Stomach (tissue), 19 donors: ENCODE measurements at places on chromosomes 5 and 9. TPM values are rescaled to one million over a fixed set of nuclear protein-coding genes. Genes with fewer than 3 reads are reported as not detected.

PCDHGA4 gene
- total RNA-seq, result 7.6 TPM

C1QTNF2 gene
- total RNA-seq, result 0.45 TPM

ADAMTS2 gene
- 4.1 TPM for total RNA-seq

LCN9 gene
- total RNA-seq, result not detected

SLC25A2 gene
- not detected for total RNA-seq

LYSMD3 gene
- 23.5 TPM for total RNA-seq

GALNT10 gene
- total RNA-seq, result 76.4 TPM

OR1Q1 gene
- total RNA-seq, result not detected

ARHGEF39 gene
- total RNA-seq, result 2.5 TPM

SLC36A1 gene
- total RNA-seq, result 11.9 TPM

FOXD4 gene
- not detected for total RNA-seq

C5 gene
- total RNA-seq, result 5.8 TPM

CXXC5 gene
- 26.8 TPM for total RNA-seq

OGN gene
- total RNA-seq, result 6.4 TPM

TMEM252 gene
- total RNA-seq, result not detected

SPATA31C1 gene
- total RNA-seq, result not detected

CFAP90 gene
- not detected for total RNA-seq

FCN2 gene
- total RNA-seq, result not detected

BHMT gene
- 1.8 TPM for total RNA-seq

MED10 gene
- total RNA-seq, result 17.5 TPM

SPINK13 gene
- total RNA-seq, result not detected
